CD4-positive, CD25-positive, alpha-beta regulatory T cell (primary cell): ENCODE measurements at places on chromosomes 12 and 14. TPM values are rescaled to one million over a fixed set of nuclear protein-coding genes. Genes with fewer than 3 reads are reported as not detected.

SLC38A4 gene
- polyA plus RNA-seq = not detected

GRCh38 chr12:87679251-87679650 is 349.9 kb downstream of the C12orf50 start:
- no peak overlapping the region for H3K4me3 ChIP-seq
- DNase-seq = no peak
- H3K36me3 ChIP-seq = no peaks in the 10 kb centered on the region
- no peaks in the 10 kb centered on the region for H3K27me3 ChIP-seq

KRT74 gene
- polyA plus RNA-seq = not detected

- H3K36me3 ChIP-seq = no peaks in the 10 kb centered on the region
- no peak for DNase-seq
- H3K4me1 ChIP-seq = no peaks in the 10 kb centered on the region
- no peaks in the 10 kb centered on the region for H3K27me3 ChIP-seq
Measured at GRCh38 chr12:128698301-128698972, 125.3 kb downstream of the SLC15A4 start.

GRCh38 chr14:32702562-32702961 is 236.1 kb upstream of the NPAS3 start:
- H3K27me3 ChIP-seq = no peaks in the 10 kb centered on the region
- H3K27ac ChIP-seq = peak overlapping the region; percentile 48
- no peak overlapping the region for H3K4me3 ChIP-seq
- H3K4me1 ChIP-seq = no peaks in the 10 kb centered on the region
- peak; percentile 64 for DNase-seq

BCL2L2 gene
- not detected for polyA plus RNA-seq

- no peak overlapping the region for H3K4me3 ChIP-seq
- no peak overlapping the region for H3K27ac ChIP-seq
- no peak for DNase-seq
- no peaks in the 10 kb centered on the region for H3K36me3 ChIP-seq
- no peaks in the 10 kb centered on the region for H3K4me1 ChIP-seq
Measured at GRCh38 chr12:107670999-107671643, 14.5 kb upstream of the PWP1 start.

- no peak for DNase-seq
- peak overlapping the region; percentile 94 for H3K27ac ChIP-seq
- peaks cover 58% of the 10 kb centered on the region for H3K36me3 ChIP-seq
Measured at GRCh38 chr12:53453953-53454640, 2.2 kb downstream of the PCBP2 start.

OTOGL gene
- polyA plus RNA-seq = not detected

BICDL1 gene
- 1.9 TPM for polyA plus RNA-seq

- H3K27ac ChIP-seq = no peak overlapping the region
- no peak overlapping the region for H3K4me3 ChIP-seq
- H3K27me3 ChIP-seq = no peaks in the 10 kb centered on the region
- no peaks in the 10 kb centered on the region for H3K4me1 ChIP-seq
- DNase-seq = no peak
Measured at GRCh38 chr12:71417181-71417580, 22.4 kb upstream of the LGR5 start.

GRCh38 chr12:98679611-98680005 is 34.5 kb downstream of the APAF1 start:
- no peaks in the 10 kb centered on the region for H3K4me1 ChIP-seq
- no peaks in the 10 kb centered on the region for H3K27me3 ChIP-seq
- no peak for DNase-seq

DNA sequence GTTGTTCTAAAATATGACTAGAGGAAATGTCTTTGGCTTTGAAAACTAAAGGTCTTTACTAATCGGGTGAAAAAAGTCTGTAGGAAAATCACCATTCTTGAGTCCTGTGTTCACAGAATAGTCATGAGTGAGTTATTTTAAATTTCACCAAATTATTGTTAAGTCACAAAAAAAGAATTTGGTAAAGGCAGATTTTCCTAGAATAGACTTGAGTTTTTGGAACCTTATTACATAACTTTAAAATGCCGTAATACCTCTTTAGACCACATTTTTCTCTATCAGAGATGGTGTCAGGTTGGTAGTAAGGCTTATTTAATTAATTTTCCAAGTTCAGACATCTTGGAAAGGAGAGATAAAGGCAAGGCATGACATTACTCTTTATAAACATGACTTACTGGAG is 184.7 kb upstream of the GARIN2 start:
- H3K4me3 ChIP-seq = no peak overlapping the region
- no peaks in the 10 kb centered on the region for H3K36me3 ChIP-seq
- H3K27me3 ChIP-seq = no peaks in the 10 kb centered on the region
- H3K4me1 ChIP-seq = no peaks in the 10 kb centered on the region

RPS6KA5 gene
- polyA plus RNA-seq = 20.9 TPM

- peak overlapping the region; percentile 81 for H3K27ac ChIP-seq
- H3K36me3 ChIP-seq = peaks cover 41% of the 10 kb centered on the region
- no peak overlapping the region for H3K4me3 ChIP-seq
- peaks cover 41% of the 10 kb centered on the region for H3K4me1 ChIP-seq
Measured at GRCh38 chr12:111445726-111446581, 40.2 kb downstream of the SH2B3 start.

GRCh38 chr12:31620311-31620710 is 29.4 kb upstream of the DENND5B start:
- H3K4me3 ChIP-seq = no peak overlapping the region
- H3K27me3 ChIP-seq = peaks cover 2% of the 10 kb centered on the region
- H3K4me1 ChIP-seq = no peaks in the 10 kb centered on the region

GRCh38 chr12:54465857-54466523 is 7.4 kb downstream of the GTSF1 start:
- H3K36me3 ChIP-seq = no peaks in the 10 kb centered on the region
- no peak overlapping the region for H3K27ac ChIP-seq
- no peaks in the 10 kb centered on the region for H3K4me1 ChIP-seq

DNA sequence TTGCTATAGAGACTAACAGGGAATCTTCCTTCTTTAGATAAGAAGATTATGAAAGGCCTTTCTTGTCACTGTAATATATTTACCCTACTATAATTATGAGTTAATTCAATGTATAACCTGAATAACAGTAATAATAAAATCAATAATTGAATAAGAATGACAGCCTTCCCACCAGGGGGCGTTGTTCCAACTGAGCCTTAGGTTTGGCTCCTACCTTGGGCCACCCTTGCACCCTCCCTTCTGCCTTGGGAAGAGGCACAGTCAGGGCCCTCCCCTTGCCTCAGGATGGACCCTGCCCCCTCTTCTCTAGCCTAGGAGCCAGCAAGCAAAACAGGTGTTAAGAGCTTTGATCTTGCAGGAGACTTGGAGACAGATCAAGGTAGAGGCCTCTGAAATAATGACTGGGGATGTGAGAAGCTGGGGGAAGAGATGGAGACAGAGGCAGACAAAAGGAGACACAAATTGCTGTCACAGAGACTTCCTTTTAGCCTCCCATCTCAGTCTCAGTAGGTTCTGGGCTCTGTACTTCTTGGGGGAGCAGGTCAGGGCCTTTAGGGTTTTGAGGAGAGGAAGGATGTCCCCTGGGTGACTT is 40.1 kb upstream of the CISTR start:
- no peak overlapping the region for H3K4me3 ChIP-seq
- H3K36me3 ChIP-seq = no peaks in the 10 kb centered on the region
- peaks cover 14% of the 10 kb centered on the region for H3K27me3 ChIP-seq
- peak; percentile 31 for DNase-seq
- H3K27ac ChIP-seq = no peak overlapping the region

SRGAP1 gene
- 0.01 TPM for polyA plus RNA-seq

TPPP2 gene
- not detected for polyA plus RNA-seq

- no peak overlapping the region for H3K27ac ChIP-seq
- no peak overlapping the region for H3K4me3 ChIP-seq
- H3K27me3 ChIP-seq = peaks cover 2% of the 10 kb centered on the region
Measured at GRCh38 chr14:55913324-55914025, 204.7 kb upstream of the PELI2 start.

CLEC1B gene
- not detected for polyA plus RNA-seq

GRCh38 chr14:95697764-95698163 is 11.5 kb downstream of the TCL1B start:
- no peaks in the 10 kb centered on the region for H3K4me1 ChIP-seq
- H3K27ac ChIP-seq = no peak overlapping the region
- H3K27me3 ChIP-seq = peaks cover 6% of the 10 kb centered on the region
- DNase-seq = no peak
- H3K4me3 ChIP-seq = no peak overlapping the region
- H3K36me3 ChIP-seq = no peaks in the 10 kb centered on the region

DNA sequence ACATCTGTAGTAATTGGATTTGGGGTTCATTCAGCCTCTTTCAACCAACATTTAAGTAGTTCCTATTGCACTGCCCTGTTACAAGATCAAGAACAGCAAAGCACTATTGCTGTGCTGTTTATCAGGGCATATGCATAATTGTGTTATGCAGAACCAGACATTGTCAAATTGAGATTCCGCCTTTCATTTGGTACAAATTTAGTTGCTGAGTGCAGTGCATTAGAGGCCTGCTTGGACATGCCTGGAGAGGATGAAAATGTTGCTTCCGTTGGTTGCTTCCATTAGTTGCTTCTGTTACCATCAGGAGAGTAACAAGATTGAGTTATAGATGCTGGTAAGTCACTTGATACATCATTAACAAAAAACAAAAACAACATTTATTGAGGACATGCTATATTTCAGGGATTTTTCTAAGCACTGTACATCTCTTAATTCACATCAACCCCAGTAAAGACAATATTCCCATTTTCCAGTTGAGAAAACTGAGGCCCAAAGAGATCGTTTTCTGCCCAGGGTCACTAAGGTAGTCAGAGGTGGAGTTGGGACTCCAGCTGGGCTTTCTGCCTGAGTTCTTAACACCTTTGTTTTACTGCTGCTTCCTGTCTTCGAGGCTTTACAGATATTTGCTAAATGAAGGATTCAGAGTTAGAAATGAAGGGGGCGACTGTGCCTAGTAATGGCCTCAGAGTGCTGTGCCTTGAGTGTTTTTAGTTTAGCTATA is 79.3 kb downstream of the PPP2R5C start:
- DNase-seq = no peak
- peak overlapping the region; percentile 26 for H3K27ac ChIP-seq
- peaks cover 21% of the 10 kb centered on the region for H3K36me3 ChIP-seq
- H3K4me3 ChIP-seq = no peak overlapping the region

DNA sequence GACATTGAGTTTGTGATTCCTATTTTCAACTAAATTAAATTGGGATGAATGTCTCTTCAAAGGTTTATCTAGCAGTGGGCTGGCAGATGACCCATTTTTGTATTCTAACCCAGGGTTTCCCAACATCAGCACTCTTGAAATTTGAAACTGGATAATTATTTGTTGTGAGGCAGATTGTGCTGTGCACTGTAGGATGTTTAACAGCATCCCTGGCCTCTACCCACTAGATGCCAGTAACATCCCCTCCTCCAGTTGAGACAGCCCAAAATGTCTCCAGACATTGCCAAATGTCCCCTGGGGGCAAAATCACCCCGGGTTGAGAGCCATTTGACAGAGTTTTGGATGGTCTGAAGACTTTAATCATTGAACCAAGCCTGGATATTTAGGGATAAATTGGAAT is 11.1 kb downstream of the DAAM1 start:
- DNase-seq = no peak
- no peak overlapping the region for H3K27ac ChIP-seq
- peaks cover 2% of the 10 kb centered on the region for H3K36me3 ChIP-seq
- H3K4me3 ChIP-seq = no peak overlapping the region
- H3K27me3 ChIP-seq = no peaks in the 10 kb centered on the region

DNA sequence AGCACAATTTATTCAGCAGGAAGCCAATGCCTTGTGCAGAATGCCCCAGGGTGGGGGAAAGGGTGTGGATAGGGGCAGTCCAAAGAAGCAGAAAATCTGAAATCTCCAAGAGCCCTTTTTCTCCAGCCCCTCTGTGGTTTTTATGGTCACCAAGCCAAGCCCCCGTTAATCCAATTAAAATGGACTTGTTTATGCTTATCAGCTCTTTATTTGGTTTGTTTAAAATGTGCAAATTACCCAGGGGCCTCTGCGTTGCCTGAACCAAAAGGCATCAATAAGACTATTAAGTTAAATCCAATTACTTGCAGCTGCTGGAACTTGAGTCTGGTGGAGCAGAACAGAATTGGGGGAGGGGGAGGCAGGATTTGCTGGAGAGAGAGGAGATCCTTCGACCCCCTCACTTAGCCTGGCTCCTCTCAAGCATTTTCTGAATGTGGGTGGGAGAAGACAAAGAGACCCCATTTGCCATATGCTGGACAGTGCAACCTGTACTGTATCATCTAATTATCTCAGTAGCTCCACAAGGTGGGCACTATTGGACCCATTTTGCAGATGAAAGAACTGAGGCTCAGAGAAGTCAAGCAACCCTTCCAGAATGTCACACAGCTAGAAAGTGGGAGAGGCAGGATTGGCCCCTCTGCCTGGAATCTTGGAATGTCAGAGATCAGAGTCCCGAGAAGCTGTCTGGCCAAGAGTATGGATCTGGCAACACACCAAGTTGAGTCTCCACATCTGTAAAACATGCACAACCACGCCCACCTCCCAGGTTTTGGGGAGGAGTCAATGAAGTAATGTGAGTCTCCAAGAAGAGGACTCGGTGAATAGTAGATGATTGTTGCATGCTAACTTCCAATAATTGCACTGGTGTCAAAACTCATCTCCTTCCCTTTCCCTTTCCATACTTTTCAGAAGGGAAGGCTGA is 66.9 kb downstream of the CMKLR1 start:
- H3K4me1 ChIP-seq = no peaks in the 10 kb centered on the region
- H3K36me3 ChIP-seq = no peaks in the 10 kb centered on the region
- peaks cover 6% of the 10 kb centered on the region for H3K27me3 ChIP-seq

DNA sequence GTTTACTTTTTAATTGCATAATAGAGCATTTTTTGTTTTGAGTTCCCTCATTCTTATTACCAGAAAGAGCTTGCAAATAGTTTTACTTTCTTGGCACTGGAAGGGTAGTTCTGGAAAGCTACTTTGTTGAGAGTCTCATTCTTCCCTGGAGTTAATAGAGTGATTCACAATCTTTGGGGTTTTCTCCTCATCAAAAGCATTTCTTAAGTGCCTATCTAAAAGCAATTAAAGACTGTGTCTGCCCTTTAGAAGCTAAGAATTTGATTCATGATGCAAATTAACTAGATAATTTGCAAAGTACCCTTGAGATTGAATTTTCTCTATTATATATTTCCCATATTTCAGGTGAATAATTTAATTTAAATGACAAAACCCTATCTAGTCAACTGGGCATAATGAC is 8.1 kb upstream of the BMAL2 start:
- H3K4me3 ChIP-seq = no peak overlapping the region
- no peaks in the 10 kb centered on the region for H3K4me1 ChIP-seq
- peaks cover 21% of the 10 kb centered on the region for H3K36me3 ChIP-seq
- no peak for DNase-seq
- H3K27me3 ChIP-seq = no peaks in the 10 kb centered on the region

GRCh38 chr14:78074561-78074960 is 95.6 kb upstream of the NRXN3 start:
- no peaks in the 10 kb centered on the region for H3K27me3 ChIP-seq
- no peak overlapping the region for H3K4me3 ChIP-seq
- DNase-seq = no peak
- no peaks in the 10 kb centered on the region for H3K4me1 ChIP-seq
- H3K27ac ChIP-seq = no peak overlapping the region
- H3K36me3 ChIP-seq = no peaks in the 10 kb centered on the region

DNA sequence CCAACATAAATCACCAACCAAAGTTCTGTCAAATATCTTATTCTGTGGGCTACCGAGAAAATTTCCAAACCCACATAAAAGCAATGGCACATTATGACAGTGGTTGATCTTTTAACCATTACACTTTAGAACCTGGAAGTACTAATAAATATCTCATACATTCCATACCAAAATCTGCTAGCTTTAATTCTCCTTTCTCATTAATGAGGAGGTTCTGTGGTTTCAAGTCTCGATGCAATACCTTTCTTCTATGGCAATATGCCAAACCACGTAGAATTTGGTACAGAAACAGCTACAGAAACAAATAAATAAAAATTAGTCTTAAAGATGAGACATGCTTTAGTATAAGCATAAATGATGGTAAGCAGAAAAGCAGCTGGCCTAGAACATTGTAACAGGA is 100.7 kb downstream of the ELK3 start:
- H3K27me3 ChIP-seq = no peaks in the 10 kb centered on the region
- peaks cover 57% of the 10 kb centered on the region for H3K36me3 ChIP-seq
- H3K4me1 ChIP-seq = peaks cover 17% of the 10 kb centered on the region
- DNase-seq = peak; percentile 16
- H3K27ac ChIP-seq = no peak overlapping the region

DLGAP5 gene
- 4.1 TPM for polyA plus RNA-seq
